Activated CD8-positive, alpha-beta T cell treated with anti-CD3 and anti-CD28 coated beads for 36 hours (primary cell): ENCODE measurements at places on chromosomes 6 and 20.
A peak's percentile ranks its signal among the peaks of the same experiment; 100 is the strongest.

GRCh38 chr6:26329763-26330511, 35.1 kb upstream of the BTN3A2 start:
- peak; percentile 71 for DNase-seq

DNA sequence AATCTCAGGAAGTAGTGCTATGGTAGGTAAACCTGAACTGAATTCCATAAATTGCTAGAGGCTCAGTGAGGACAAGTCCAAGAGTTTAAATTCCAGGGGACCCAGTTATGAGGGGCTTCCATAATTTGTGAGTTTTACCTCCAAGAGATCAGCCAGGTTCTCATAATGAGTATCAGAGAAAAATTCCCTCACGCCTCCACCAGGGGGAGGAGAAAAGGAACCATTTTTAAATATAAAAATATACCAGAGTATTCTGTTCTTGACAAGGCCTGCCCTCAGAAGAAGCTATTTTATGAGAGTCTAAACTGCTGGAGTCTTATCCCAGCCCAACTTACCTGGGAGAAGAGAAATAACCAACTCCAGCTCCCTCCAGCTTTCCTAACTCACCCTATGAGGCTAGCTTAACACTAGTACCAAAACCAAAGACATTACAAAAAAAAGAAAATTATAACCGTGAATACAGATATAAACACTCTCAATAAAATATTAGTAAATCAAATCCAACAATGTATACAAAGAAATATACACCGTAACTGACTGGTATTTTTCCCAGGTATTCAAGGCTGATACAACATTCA, 158.7 kb downstream of the TFAP2A start:
- peak; percentile 9 for DNase-seq

DNA sequence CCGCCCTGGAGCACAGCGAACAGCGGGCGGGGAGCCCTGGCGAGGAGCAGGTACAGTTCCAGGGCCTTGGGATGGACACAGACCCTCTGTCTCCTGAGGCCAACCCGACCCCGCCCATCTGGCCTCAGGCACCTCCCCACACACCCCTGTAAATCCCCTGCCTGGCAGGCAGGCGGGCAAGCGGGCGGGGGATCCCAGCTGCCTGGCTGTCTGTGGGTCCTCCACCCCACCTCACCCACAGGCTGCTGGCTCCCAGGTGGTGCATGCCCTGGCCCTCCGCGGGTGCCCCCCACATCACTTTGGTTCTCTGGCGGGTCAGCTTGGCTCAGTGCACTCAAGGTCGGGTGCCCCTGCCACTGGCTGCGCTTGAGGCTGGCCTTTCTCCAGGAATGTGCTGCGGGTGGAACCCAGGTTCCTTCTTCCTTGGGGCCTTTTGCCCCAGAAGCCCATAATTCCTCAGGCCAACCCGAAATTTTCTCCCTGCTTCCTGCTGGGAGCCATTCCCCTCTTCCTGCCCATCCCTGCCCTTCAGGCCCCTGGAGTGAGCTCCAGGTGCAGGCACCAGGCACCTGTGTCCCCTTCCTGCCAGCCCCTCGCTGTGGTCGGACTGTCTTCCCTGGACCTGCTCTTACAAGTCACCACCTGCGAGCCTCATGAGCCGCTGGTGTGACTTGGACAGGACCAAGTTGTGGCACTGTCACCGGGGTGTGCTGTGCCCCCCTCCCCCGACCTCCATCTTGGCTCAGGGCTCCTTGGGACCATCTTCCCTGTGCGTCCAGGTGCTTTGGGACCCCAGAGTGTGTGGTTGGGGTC, 5.3 kb upstream of the TNFRSF6B start:
- DNase-seq: no peak

DNA sequence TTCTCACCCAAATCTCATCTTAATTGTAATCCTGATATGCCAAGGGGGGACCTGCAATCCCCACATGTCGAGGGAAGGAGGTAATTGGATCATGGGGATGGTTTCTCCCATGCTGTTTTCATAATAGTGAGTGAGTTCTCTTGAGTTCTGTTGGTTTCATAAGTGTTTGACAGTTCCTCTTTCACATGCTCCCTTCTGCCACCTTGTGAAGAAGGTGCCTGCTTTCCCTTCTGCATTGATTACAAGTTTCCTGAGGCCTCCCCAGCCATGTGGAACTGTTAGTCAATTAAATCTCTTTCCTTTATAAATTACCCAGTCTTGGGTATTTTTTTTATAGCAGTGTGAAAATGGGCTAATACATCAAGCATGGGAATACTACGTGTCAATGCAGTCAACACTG, 925.0 kb upstream of the MAN1A1 start:
- DNase-seq: no peak

DNA sequence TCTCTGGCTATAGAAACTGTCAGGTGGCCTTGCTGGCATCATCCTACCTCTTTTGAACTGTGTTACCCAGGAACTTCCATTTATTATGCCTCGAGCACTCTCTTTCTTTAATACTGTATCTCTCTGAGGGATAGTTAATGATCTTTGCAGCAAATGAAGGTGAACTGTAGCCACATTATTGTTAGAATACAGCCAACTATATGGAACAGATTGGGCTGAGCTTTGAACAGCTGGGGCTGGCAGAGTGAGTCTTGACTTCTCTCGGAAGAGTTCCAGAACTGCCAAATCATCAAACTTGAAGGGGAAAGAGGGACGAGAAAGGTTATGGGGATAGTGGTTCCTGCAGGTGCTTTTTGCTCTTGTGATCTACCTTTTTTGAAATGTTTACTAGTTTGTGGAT, 237.7 kb downstream of the PRL start:
- DNase-seq: no peak

DNA sequence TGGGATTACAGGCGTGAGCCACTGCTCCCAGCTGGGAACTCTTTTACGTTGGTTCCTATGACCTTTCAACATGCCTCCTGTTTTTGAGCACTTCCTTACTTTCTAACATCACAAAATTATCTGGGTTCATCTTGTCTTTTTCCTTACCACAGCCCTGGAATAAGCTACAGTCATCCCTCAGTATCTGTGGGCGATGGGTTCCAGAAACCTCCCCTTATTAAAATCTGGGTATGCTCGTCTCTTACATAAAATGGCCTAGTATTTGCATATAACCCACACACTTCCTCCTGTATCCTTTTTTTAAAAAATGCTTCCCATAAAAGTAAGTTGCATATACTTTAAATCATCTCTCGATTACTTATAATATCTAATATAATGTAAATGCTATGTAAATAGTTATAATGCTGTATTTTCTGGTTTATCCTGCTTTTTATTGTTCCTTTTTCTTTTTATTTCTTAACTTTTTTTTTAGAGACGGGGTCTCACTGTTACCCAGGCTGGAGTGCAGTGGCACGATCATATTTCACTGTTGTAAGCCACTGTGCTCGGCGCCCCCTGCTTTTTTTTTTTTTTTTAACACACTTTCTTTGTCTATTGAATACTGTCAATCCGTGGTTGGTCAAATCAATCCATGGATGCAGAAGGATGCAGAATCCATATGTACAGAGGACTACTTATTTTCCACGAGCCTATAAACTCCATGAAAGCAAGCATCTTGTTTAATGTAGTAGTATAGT, 9.2 kb downstream of the RPF2 start:
- no peak for DNase-seq

DNA sequence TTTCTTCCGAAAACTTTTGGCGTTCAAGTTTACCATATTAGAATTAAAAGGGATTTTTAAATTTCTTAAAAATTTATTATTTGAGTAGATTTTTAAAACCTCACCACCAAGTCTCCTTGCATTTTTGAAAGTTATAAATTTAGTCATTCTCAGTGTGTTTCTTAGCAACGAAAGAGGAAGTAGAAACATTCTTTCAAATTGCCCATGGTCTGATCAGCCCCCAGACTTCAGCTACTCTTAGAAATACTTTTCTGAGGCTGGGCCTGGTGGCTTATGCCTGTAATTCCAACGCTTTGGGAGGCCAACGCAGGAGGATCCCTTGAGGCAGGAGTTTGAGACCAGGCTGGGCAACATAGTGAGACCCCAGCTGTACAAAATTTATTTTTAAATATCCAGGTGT, 15.1 kb upstream of the RTF2 start:
- no peak for DNase-seq

DNA sequence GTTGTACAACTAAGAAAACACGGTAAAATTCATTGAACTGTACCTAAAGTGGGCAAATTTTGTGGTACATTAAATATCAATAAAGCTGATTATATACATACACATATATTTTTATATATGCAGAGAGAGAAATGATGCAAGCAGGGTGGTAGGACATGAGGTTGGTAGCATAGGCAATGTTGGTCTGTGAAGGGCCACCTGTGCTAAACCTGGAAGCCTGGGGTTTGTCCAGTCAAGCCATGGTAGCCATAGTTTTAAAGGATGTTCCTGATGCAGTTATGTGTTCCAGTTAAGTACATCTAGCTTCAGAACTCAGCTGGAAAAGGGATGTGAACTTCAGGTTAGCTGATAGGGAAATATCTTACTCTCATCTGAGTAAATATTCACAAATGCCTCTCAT, 60.1 kb downstream of the TRIM38 start:
- DNase-seq: no peak

- no peak for DNase-seq
Measured at GRCh38 chr6:44202972-44203750, 13.6 kb upstream of the MYMX start.

GRCh38 chr6:29917857-29918256, 24.5 kb upstream of the HLA-A start:
- no peak for DNase-seq

DNA sequence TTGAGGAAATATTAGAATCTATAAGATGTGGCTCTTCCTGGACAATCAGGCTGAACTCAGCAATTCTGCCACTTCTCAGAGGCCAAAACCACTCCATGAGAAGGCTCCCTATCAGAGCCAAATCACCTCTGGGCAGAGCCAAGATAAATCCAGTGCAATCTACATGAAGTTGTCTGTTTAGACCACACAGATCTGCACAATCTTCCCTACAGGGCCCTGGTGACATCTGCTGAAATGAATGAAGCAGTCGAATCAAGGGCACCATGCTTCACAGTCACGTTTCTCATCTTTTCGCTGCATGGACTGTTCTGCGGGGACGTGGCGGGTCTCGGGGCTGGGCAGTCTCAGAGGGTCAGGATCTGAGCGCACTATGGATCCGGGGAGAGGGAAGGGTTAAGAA, 60.1 kb upstream of the CD93 start:
- no peak for DNase-seq

- DNase-seq: no peak
Measured at GRCh38 chr20:18754030-18754652, 59.4 kb upstream of the SCP2D1 start.

GRCh38 chr6:30691208-30691847, 544 bp upstream of the NRM start:
- no peak for DNase-seq

GRCh38 chr6:100121854-100122609, 128.0 kb upstream of the MCHR2 start:
- no peak for DNase-seq

GRCh38 chr6:51024126-51024525, 205.5 kb downstream of the TFAP2B start:
- DNase-seq: no peak

DNA sequence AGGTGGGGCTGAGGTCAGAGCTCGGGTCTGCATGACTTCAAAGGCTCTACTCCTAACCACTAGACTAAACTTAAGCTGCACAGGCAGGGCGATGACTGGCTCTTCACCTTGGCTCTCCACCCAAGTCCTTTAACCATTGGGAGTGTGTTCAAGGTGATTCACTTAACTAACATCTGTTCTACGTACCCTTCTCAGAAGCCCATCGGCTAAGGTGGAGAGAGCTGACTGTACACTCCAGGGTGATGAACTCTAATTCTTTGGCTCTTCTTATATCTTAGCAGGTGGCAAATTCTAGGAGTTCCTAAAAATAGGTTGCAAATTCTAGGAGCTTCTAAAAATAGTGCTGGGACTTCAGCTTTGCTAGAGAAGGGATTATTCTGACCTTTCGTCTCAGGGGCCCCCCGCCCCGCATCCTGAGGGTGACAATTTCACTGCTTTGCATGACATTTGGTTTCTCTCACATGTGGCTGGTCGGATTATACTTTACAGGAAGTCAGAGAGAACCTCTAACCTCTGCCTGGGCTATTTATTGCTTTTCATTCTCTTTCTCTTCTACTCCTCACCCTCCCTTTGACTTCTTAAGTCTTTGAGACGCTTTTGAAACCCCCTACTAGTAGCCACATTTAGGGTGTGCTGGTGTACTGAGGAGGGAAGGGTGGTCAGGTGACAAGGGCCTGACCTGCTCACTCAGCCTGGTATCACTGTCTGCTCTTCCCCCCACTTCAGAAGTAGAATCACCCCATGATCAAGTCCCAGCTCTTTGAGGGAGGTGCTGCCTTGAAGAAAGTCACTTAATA, 55.5 kb downstream of the PRDM1 start:
- peak; percentile 96 for DNase-seq

DNA sequence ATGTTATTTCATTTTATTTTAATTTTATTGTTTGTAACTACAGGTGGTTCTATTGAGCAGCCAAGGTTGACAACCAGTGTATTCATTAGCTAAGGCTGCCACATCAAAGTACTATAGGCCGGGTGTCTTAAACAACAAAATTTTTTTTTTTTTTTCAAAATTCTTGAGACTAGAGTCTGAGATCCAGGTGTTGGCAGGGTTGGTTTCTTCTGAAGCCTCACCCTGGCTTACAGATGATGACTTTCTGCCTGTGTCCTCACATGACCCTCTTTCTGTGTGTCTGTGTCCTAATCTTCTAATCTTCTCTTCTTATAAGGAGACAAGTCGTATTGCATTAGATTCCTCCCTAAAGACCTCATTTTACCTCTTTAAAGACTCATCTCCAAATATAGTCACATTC, 208.4 kb downstream of the MANEA start:
- DNase-seq: no peak

- DNase-seq: no peak
Measured at GRCh38 chr20:23403751-23404150, 17.5 kb downstream of the NAPB start.

DNA sequence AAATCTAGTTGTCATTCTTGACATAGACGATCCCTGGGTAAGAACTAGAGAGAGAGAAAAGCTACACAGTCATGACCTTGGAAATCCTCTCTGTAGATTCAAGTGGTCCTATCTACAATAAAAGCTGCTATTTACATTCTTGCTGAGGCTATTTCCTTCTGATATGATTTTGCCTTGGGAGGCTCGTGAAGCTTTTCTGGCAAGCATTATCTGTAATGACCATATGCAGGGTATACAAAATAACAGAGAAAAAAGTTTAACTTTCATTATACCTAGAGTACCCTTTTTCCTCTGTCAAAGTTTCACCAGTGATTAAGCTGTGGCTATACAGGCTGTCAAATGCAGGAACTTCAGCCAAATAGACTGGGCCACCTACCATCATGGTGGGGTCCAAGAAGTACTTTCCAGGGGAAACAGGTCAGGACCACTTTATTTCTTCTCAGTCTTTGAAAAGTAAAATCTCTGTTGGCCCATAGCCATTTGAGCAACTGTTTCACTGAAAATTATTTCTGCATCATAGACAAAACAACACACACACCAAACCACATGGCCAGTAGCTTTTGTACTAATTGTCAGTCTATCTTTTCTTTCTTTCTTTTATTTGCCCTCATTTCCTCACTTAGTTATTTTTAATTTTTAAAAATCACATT, 677.0 kb upstream of the ID4 start:
- DNase-seq: no peak

- no peak for DNase-seq
Measured at GRCh38 chr6:71277926-71278600, 10.5 kb upstream of the OGFRL1 start.
